ENCODE measurements at places on chromosomes 5 and 9.
A peak's percentile ranks its signal among the peaks of the same experiment; 100 is the strongest.

DNA sequence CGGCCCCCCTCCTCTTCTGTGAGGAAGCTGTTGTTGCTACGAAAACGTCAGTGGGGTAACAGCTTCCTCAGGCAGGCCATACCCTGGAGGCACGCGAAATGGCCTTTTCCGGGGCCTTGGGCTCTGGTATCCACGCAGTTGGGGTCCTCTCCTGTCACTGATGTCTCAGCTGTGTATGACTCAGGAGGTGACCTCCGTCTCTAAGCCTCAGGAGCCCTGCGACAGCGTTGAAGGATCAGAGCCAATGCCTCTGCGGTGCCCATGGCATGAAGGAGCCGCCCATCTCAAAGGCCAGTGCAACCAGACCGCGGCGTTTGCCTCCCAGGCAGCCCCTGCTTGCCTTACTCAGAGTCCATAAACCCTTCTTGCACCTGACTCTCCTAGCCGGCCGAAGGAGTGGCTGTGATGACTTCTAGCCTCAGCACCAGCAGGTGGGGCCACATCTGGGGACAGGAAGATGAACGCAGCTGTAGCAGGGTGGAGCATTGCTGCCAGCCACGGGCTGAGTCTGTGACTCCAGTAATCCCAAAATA lies 1.0 kb upstream of the MXD3 start:
- DNase-seq = no peak

GRCh38 chr9:119126040-119126439 lies 243.2 kb downstream of the BRINP1 start:
- DNase-seq = no peak

- DNase-seq = peak; percentile 55
Observed at GRCh38 chr9:70256123-70256551, 2.6 kb upstream of the SMC5 start.

DNA sequence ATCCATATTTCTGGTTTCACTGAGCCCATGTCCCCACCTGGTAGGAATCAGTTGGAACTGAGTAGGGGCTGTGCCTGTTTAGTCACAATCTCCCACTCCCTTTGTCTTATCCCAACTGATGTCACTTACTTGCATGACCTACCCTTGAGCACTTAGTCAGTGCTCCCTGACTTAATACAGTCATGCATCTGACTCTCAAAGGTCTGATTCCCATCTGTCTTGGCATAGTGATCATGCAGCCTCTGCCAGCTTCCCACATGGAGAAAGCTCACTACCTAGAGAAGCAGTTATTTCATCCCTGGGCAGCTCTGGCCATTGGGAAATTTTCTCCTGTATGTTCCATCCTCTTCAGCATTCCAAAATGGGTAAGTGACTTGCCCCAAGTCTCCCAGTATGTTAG lies 24.8 kb downstream of the ABLIM3 start:
- no peak for DNase-seq

DNA sequence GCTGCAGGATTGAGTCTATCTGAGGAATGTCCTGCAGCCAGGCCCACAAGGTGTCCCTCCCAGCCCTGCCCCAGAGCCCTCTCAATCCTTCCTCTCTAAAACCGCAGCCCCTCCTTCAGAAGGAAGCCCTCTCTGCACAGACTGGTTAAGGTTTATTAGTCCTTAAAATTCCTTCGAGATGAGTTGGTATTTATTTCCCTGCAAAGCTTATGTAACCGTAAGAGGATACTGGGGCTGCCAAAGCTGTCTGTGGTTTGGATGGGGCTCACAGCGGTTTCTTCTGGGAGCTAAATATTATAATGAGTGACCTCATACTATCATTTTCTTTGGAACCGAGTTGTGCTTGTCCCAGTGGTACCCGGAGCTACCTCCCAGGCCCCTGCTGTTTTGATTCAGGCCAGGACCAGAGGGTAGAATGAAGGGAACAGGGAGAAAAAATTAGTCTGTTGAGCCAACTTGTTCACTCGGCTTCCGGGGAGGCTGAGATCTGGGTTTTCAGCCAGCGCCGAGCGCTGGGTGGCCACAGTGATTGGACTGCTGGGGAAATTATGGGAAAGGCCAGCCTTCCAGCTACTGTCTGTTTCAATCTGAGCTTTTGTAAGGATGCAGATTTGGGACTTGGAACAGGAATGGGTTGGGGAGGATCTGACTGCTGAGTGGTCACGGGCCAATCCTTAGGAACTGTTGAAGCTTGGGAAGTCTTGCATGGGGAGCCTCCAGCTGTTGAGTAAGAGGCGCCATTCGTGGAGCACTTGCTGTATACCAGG lies 107.5 kb downstream of the NDFIP1 start:
- DNase-seq = peak; percentile 90

GRCh38 chr5:179912386-179912785 lies 4.7 kb upstream of the TBC1D9B start:
- no peak for DNase-seq

GRCh38 chr9:82034956-82035731 lies 46.6 kb downstream of the SPATA31D1 start:
- DNase-seq = no peak

DNA sequence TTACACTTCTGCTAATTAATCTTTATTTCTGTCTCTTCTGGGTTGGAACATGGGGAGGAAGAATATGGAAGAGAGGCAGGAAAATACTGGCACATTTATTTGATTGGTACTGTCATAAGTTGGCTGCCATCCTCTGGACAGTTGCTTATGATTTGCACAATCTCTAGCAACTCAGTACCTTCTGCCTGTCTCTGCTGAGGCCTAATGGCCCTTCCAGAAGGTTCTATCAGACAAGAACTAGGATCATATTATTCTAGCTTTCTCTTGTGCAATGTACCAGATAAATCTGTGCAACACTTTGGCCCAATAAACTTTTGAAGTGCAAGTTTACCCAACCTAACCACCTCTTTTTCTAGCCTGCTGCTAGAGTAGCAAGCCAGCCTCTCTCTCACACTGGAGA lies 335.0 kb downstream of the ARRDC3 start:
- DNase-seq = no peak
